WERI-Rb-1 (cell line): ENCODE measurements at places on chromosomes 3 and 15.

- peak; percentile 27 for DNase-seq
Measured at GRCh38 chr3:73592154-73593144, 32.3 kb downstream of the PDZRN3 start.

DNA sequence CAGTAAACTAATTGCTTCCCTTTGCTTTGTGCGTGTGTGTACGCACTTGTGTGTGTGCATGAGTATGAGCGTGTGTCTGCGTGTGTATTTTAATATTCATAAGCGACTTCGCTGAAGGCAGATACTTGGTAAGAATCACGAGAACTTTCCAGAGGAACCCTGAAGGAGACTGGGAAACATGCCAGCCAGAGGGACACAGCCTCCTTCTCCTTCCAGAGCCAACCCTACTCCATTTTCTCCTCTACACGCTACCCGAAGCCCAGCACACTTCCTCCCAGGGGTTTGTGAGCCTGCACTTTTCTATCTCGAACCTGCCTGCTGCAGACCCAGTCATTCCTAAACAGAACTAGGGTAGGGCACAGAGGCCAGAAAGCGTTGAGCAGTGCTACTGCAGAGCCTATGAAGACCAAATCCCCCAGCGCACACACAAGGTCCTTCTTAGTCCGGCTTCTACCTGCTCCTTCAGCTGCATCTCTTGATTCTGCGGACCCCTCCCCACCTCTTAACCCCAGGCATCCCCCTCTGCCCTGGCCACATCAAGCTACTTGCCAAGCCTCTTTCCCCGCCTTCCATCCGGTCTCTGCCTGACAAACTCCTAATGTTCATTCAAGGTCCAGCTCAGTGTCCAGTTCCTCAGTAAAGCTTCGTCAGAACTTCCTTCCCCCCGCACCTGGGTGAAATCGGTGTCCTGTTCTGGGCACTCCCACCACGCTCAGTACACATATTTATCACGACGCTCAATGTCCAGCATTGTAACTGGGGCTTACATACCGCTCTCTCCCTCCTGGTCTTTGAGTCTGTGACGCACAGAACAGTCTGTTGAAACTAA, 191.8 kb downstream of the FAM43A start:
- no peak for DNase-seq

DNA sequence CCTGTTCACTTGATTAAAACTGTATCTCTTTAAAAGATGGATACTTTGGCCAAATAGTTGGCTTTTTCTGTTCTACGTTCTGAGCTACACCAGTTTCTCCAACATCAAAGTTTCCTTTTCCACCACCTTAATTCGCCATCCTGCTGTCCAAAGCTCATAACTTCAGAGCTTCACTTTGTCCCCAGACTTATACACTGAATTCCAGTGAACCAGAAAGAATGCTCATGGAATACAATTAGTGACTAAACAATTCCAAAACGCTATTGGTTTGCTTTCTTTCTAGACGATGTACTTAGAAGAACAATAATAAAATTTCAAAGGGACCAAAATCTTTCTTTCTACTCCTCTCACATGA, 23.2 kb downstream of the GPR15 start:
- DNase-seq = no peak

GRCh38 chr3:191372122-191372521, 41.8 kb upstream of the UTS2B start:
- DNase-seq = no peak

DNA sequence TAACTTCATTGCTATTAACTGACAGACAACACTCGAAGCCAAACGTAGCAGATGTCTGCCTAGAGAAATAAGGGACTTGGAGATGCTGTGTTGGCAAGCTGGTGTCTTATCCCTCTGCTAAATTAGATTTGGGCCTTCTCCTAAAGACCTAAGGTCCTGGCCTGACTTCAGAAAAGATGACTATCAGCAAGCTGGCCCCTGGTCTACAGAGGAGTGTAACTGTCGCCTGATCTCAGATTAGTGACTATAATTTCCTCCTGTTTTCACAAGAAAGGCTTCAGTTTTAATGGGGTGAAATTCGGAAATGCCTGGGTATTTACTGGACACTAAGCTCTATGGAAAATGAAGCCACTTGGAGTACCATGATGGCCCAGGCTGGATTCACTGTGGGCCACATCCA, 53.1 kb upstream of the SLC7A14 start:
- DNase-seq = no peak

GRCh38 chr15:59936741-59937140, 67.4 kb upstream of the FOXB1 start:
- DNase-seq = no peak

DNA sequence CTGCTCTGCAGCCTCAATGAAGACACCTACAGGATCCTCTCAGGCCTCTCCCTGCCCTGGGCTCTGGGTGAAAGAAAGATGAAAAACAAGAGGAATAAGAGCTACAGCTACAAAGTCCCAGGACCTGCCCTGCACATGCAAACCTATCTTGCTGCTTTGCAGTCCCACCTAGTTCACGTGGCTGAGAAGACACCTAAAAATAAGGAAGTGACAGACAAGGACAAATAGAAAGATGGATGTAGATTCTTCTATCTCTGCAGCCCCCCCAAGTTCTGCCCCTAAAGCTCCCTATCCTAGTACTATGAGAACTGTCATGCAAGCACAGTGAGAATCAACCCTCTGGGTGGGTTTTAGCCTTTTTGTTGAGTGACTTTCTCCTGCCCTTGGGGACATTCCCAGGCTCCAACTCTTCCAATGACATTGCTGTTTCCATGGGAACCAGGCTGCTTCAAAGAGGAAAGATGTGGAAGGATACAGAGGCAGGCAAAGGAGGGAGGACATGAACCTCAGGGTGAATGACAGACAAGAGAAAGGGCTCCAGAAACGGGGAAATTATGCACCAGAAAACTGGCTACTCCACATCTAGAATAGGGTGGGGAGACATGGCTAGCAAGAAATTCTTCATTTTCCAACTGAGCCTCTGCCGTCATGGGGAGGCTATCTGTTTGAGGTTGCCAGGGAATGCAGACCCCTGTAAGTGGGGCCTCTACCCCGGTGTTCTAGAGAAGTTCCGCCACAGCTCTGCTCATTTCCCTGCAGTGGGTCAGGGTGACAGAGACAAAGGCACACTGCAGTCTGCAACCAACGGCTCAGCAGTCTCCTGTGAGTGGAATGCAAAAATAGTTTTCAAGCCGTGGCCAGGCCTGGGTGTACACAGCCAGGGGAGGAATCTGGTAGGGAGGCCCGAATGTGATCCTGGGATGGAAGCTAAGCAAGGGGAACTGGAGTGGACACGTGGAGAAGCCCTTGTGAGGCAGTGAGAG, 5.2 kb downstream of the CSPG5 start:
- no peak for DNase-seq

DNA sequence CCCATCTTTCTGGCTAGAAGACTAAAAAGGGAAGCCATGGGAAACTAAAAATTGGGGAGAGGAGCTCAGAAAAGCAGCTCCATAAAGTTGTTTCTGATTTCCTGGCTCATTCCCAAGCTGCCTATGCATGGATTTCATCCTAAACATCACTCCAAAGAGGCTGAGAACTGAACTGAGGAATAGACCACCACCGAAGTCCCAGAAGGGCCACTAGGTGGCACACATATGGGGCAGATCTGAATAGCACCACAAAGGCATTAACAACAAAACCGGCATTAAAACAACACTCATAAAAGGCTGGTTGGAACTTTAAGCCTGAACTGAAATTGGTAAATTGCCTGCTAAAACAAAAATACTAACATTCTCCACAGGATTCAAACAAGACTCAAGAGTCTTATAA, 106.3 kb downstream of the PLD1 start:
- DNase-seq = peak; percentile 37

GRCh38 chr3:126356373-126357264, 589 bp downstream of the KLF15 start:
- peak; percentile 24 for DNase-seq

- no peak for DNase-seq
Measured at GRCh38 chr3:196694941-196695848, 16.9 kb downstream of the CEP19 start.

DNA sequence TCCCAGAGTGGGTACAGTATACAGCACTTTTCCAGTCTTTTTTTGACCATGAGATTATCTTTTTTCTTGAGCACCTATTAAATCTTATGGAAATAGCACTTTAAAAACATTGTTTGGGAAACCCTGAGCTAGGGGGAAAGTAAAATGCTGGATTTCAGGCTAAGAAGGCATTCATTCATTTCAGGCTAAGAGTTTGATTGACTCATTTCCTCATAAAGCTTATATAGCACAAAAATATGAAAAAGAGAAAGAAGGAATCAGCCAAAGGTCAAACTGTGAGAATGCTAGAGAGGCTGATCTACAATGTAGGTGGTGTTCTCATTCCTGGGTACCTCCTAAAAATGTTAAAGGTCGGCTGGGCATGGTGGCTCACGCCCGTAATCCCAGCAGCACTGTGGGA, 10.5 kb downstream of the TTC23 start:
- no peak for DNase-seq

DNA sequence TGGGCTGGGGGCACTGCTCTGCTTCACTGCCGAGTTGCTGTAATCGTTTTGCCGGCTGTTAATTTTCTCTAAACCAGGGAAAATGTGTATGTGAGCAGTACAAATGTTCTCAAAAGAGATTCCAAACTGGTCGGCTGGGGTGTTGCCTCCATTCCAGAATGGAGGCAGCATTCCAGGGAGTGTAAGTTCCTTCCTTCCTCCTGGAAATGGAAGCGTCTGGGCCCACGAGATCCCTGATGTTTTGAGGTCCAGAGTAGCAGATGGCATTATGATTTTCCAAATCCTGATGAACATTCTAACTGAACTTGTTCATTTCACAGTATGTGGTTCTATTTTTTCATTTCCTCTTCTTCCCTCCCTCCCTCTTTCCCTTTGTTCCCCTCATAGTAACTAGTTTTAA, 64.4 kb upstream of the SKOR1 start:
- DNase-seq = no peak

DNA sequence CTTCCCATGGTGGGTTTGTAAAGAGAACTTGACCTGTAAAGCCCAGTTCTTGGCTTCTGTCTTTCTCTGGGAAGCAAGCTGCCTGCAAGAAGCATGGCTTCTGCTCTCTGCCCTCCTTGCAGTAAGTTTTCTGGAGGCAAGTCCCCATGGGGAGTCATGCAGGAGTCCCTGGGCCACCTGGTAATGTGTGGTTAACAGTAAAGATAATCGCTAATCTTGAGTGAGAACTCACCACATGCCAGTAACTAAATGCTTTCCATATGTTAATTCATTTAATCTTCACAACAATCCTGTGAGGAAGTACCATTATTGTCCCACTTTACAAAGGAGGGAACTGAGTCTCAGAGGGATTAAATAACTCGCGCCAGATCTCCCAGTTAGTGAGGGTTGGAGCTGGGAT, 4.2 kb downstream of the CAPN3 start:
- DNase-seq = no peak

DNA sequence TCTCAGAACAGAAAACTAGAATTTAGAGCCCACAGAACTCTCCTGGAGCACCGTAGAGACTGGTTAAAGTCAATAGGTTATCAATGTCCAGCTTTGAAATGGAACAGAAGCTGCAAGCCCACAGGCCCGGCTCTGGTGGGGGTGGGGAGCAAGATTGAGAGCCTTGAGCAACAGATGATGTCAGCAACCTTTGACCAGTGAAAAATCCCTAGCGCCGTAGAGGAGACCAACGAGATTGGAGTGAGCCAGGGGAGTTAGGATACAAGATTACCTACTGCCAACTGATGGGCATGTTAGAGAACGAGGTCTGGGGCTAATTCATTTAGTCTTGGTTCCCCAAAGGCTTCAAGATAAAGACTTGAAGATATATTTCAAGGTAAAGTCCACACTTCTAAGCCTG, 345.5 kb upstream of the LMCD1 start:
- DNase-seq = no peak

DNA sequence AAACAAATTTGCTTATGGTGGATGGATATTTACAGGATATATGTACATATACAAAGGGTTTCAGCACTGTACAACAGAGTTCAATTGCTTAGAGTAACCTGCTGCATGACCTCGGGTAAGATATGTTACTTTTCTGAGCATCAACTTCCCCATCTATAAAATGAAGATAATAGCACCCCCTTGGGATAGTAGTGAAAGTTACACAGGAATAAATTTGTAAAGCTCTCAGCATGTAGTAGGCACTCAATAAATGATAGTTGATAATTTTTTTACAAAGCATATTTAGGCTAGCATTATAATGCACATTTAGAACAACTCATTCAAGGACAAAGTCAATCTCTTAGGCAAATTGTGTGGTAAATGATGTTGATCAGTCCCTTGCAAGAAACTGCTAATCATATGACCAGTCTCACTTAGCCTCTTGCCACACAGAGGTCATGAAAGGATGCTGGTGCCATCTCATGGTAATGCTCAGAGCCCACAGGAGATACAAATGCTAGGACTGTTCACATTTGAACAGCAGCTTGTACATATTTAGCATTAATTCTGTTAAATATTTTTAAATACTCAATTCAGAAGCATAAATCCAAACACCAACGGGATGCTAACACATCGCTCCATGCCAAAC, 123.9 kb downstream of the MAGI1 start:
- DNase-seq = no peak

DNA sequence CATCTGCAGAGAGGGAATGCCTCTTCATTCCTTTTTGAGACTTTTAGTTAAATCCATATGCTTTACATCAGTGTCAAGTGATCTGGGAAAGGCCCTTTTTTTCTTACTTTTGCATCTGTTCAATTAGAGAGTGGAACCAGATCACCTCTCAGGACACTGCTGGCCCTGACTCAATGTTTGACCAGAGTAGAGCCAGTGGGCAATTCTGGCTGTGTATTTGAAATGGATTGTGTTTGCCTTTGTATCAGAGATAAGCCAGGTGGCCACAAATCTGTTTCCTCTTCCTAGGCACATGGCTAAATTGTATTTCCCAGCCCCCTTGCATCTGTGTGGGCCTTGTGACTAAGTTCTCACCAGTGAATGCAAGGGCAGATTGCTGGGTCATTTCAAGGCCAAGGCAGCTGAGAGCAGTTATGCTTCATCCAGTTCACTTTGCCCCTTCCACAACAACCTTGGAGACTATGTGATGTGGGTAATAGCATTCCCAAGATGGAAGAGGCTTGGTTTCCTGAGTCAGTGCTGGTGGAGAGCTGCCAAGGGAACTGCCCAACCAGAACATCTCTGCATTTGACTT, 75.6 kb upstream of the CACNA2D3 start:
- no peak for DNase-seq

GRCh38 chr3:58962040-58962651, 87.7 kb downstream of the CFAP20DC start:
- no peak for DNase-seq

DNA sequence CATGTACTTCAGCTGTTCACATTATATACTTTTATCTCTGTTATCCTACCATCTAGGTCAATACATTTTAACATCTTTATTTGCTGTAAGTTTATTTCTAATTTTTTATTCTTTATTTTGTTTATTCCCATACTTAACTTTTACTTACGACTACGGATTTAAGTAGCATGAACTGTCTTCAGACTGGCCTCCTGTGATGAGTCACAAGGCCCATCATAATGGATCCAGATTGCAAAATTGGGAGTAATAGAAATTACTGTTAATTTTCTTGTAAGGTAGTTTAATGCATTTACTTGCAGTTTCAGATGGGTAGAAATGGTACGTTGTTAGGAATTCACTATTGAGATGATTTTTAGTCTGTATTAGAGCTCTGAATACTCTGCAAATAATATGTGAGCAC, 45.9 kb downstream of the PPARG start:
- no peak for DNase-seq
